Activated T-cell treated with anti-CD3 and anti-CD28 coated beads, Interleukin-2, amount 50 U/mL, for 24 hours (primary cell): ENCODE measurements at places on chromosomes 1 and 21.

GRCh38 chr1:113333056-113333455 is 57.3 kb upstream of the MAGI3 start:
- DNase-seq, result no peak

- DNase-seq, result no peak
Measured at GRCh38 chr1:154427173-154428139, 22.3 kb downstream of the IL6R start.

DNA sequence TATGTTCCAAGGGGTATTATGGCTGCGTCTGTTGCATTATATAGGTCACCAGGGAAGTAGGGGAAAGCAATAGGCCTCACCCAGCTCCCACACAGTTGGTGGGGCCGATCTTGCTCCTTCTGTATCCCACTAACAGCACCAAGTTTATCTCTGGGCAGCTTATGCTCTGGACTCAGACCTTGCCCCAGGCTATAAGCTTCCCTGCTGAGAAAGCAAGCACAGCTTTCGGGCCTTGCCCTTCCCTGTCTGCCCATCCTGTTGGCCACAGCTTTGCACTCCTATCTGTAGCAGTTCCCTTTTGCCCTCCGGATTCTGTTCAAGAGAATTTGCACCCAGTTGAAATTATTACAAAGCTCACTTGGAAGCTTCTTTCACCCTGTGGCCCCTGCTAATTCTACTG is 12.9 kb downstream of the KCNE1 start:
- no peak for DNase-seq

DNA sequence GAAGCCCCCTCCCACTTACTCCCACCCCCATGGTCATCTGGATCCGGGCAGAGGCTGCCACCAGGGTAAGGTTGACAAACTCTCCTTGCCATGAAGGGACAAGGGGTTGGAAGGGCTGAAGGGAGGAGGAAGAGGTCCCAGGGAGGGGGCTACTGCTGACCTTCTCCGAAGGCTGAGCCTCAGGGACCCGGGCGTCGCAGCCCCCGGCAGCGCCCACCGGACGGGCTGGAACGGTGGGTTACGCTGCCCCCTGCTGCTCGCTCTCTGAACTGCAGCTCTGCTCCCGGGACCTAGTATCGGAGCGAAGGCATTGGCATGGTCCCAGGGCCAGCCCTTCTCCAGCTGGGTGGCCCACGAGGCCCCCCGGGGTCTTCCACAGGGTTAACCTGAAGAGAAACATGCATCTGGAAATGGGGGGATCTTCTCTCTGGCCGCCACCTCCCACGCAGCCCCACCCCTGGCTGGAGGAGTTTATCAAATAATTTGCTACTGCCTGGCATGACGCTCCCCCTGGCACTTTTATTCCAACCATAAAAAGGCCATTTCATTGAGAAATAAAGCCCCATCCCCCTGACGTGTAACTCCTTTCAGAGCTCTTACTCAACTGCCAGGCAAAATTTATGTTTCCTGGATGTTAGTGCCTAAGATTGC is 70.4 kb upstream of the TARDBP start:
- DNase-seq, result peak; percentile 82

- DNase-seq, result no peak
Measured at GRCh38 chr1:30719406-30720270, 3.7 kb downstream of the MATN1 start.

DNA sequence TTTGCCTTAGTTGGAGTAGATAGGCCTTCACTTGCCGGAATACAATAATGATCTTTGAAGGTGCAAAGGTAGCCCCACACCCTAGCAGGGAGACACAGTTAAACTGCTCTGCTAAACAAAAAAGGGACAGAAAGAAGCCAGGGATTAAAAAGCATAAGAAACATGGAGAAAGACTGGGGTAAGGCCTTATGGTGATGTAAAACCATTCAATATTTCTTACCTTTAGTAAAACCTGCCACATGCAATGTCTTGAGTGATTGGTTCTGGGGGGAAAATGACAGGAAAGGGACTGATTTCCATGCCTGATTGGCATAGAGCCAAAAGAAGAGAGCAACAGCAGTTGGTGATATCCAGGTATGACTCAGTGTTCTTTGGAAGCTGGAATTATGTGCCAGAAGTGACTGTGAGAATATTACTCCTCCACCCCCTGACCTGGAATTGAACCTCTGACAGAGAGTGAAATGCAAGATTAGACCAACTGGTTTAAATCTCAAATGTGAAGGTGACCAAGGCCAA is 8.1 kb downstream of the DNASE2B start:
- no peak for DNase-seq

DNA sequence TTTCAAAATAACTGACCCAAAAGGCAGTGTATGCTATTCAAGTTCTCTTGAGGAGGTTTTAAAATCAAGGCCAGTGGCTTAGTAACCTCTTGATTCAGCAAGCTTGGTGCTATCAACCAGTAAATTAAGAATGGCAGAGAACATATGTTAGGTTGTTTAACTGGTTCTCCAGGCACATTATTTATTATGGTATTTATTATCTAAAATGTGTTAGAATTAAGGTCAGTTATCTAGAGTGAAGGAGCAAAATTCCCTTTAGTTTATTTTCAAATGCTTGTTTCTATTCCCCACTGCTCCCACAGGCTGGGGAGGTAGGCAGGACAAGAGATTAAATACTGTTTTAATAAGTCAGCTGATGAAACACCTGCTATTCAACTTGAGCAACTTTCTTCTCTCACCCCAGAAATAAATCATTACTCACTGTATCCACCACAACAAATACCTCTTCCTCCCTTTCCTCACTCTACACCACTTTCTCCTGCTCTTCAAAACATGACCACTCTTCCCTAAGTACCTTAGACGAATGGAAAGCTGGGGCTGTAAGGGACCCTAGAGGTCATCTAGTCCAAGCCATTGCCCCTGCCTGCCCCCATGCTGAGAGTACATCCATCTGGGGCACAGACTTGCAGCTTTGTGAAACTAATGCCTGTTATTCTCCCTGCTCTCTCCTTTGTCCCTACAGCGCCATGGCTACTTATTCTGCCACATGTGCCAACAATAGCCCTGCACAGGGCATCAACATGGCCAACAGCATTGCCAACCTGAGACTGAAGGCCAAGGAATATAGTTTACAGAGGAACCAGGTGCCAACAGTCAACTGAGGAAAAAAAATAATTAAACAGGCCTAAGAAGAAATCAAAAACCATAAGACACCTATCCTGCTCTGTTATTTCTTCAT is 71.7 kb downstream of the PRRX1 start:
- DNase-seq, result no peak
